ENCODE measurements at places on chromosomes 3 and 15. TPM values are rescaled to one million over a fixed set of nuclear protein-coding genes. Genes with fewer than 3 reads are reported as not detected.
A peak's percentile ranks its signal among the peaks of the same experiment; 100 is the strongest.

MAP1A gene
- total RNA-seq = 5.6 TPM

DNA sequence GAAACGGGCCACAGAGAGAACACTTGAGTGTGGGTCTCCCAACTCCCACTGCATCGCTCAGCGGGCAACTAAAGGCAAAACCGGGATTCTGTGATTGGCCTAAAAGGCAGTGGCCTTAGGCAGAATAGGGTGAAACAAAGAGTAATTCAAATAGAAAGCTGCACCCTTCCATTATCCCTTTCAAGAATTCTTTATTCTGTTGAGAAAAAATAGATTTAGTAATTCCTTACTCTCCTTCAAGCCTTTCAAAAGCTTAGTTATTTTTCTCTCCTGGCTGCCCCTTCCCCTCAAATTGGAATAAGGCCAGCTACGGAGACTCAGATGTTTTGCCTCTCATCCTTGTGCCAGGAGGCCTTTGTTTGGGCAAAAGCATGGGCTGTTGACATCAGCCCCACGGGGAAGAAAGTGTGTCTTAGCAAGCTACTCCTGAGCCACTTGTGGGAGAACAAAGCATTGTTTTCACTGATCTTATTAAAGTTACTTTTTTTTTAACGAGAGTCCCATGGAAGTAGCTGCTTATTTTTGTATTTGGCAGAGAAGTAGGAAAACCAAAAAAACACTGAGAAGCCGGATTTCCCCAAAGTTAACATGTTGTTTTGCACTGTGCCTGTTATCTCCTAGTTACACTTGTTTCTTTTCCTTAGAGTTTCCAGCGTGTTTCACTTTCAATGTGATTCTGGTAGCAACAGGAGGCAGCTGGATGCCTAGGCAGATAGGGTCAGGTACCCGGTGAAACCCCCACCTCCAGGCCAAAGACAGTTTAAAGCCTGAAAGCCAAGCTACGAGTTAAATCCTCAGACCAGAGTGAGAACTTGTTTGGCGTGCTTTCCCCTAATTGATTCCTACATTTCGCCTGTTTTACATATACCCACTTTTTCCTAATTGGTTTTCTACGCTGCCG, 2.2 kb downstream of the ST6GAL1 start:
- DNase-seq = no peak

DNA sequence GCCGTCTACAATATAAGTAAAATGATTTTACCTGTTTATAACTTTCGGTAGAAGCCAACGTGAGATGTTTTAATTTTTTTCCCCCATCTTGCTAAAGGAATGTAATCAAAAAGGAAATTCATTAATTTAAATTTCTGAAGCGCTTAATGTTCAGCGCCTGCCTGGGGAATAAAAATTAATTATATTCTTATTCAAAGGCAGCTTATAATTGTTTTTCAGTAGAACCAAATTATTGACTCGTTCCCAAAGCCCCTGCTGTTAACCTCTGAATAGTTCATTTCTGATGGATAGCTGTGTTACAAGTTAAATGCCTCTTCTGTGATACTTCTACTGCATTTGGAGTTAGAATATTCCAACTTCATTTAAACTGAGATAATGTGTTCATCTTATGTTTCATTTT, 51.6 kb downstream of the ARMC8 start:
- DNase-seq = no peak

DNA sequence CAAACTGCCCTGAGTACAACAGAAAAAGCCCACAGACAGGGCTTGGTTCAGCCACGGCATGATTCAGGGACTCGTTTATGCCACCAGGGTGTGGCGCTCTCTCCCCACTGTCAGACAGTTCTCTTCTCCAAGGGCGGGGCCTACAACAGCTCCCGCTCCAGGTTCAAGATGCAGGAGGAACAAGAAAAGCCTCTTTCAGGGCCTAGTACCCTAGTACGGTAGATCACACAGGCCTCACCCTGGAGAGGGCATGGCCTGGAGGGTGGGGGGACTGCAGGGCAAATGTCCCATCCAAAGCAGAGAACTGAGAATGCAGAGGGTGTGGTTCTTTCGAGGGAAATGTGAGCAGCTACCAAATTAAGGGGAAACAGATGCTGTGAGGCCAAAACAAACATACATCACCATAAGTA, 12.0 kb downstream of the MESD start:
- DNase-seq = peak; percentile 78

DNA sequence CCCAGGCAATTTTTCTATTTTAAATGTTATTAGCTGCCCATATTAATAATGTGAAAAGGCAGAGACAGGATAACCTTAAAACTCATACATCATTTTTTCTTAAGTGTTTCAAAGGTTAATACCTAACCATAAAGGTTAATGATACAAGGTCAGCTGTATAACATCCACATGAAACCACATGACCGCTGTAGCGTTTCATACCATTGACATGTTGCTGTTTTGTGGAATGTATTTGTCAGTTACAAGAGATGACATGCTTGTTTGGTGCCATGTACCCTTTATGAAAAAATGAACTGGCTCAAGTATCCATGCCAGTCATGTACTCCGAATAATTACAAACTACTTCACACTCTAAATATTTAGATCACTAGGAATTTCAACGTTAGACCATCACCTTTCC, 207.4 kb downstream of the FMN1 start:
- DNase-seq = no peak

GRCh38 chr15:65423150-65423975, 616 bp upstream of the IGDCC4 start:
- no peak for DNase-seq

- DNase-seq = no peak
Observed at GRCh38 chr3:10291641-10292040, 1.1 kb downstream of the GHRL start.

OPA1 gene
- 93.0 TPM for total RNA-seq

- DNase-seq = no peak
Observed at GRCh38 chr3:123568034-123568433, 16.8 kb downstream of the HACD2 start.

LDHAL6B gene
- total RNA-seq = not detected

DNA sequence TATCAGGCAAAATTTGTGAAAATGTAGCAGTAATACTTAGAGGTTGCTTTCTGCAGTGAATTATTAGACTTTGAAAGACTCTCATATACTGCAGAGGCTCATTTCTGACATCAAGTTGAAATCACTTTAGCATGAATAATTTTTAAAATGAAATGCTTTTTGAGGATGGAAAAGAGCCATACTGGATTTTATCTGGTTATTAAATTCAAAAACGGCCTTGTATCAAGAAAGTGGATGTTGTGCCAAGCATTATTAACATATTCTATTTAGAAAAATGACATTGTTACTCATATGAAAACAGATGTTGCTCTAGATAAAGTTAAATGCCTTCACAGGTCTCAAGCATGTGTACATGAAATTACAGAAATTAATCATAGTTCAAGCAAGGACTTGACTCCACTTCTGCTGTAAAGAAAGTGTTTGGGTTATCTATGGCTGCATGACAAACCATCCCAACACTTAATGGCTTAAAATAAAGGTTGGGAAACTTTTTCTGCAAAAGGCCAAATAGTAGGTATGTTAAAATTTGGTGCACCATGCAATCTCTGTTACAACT, 64.5 kb upstream of the ZNF280D start:
- no peak for DNase-seq

GRCh38 chr3:183428447-183429211, at the start of gene MCF2L2:
Gene MCF2L2, minus strand, starts transcription at chr3:183428619. Its CDS starts 642 bp downstream, at chr3:183427977.
- DNase-seq = peak; percentile 32

DNA sequence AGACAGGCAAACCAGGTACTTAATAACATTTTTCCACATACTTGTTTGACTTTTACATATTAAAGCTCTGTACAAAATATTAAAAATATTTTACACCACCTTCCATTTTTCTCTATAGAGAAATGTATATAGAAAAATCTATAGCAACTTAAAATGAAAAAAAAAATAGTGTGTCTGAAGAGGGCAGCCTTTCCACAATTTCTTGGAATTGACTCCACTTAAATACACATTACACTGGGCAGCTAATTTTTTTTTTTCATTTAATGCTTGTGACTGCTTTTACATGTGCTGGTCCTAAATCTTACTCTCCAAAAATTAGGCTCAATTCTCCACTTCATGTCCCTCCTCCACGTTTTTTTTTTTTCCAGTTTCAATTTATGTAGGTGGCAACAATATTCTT, 427.0 kb upstream of the RBMS3 start:
- no peak for DNase-seq

GOLGB1 gene
- total RNA-seq = 47.2 TPM

DNA sequence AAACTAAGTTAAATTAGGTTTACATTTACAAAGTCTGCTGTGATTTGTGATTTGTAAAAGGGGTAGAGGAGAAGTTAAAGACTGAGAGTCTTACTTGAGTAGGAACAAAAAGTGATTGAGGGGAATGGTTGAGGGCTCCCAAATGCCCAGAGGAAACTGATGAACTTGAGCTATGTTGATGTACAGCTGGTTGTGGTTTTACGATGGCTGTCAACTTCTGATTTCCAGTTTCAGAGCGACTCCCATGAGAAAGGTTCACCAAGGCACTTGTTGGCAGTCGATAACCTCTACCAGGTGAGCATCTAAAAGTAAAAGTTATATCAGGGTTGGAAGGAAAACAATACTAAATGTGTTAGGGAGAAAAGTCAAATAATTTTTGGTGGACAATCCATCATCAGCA, 91.0 kb downstream of the XRN1 start:
- no peak for DNase-seq

SPATA12 gene
- total RNA-seq = 0.27 TPM

DNA sequence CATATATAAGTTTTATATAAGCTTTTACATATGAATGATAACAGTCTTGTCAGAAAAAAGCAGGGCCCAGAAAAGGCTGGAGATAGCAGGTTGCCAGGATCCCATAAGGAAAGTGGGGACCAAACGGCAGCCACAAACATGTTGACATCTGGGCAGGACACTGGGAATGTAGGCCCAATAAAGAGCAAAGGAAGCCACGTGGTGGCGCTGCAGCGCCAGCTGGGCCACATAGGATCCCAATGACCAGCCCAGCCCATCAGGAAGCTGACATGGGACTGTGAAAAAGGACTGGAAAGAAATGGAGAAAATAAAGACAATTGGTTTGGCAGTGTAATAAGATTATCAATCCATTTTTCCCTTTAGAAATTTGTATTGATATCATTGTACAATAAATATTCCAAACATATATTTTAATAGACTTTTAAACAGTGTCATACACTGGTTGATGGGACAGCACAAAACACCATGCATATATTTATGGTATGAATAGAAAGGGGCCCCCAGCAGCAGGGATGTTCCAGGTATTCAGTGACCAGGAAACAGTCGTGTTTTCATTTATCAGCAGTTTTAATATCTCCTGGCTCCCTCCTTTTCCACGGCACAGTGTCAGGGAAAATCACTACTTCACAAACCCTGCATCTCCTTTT, 89.0 kb upstream of the STRIT1 start:
- peak; percentile 75 for DNase-seq

All from colonic mucosa (tissue), 4 donors.